ENCODE measurements at places on chromosomes 5 and 9. TPM values are rescaled to one million over a fixed set of nuclear protein-coding genes. Genes with fewer than 3 reads are reported as not detected.

The GRXCR2 gene
- total RNA-seq: not detected

The NOXA1 gene
- 0.57 TPM for total RNA-seq

The CDH9 gene
- total RNA-seq: 0.18 TPM

The IFNK gene
- total RNA-seq: not detected

The CBY3 gene
- not detected for total RNA-seq

The CARTPT gene
- not detected for total RNA-seq

The HTR4 gene
- not detected for total RNA-seq

The CDH18 gene
- total RNA-seq: 0.71 TPM

The HTR1A gene
- total RNA-seq: not detected

The KIAA1958 gene
- 1.5 TPM for total RNA-seq

The NTRK2 gene
- total RNA-seq: not detected

The SGTB gene
- total RNA-seq: 12.0 TPM

The NMRK1 gene
- total RNA-seq: 11.2 TPM

The CLTB gene
- total RNA-seq: 107 TPM

Measured in smooth muscle cell of bladder (primary cell).